ENCODE measurements at places on chromosomes 11 and 22. TPM values are rescaled to one million over a fixed set of nuclear protein-coding genes. Genes with fewer than 3 reads are reported as not detected.

DNA sequence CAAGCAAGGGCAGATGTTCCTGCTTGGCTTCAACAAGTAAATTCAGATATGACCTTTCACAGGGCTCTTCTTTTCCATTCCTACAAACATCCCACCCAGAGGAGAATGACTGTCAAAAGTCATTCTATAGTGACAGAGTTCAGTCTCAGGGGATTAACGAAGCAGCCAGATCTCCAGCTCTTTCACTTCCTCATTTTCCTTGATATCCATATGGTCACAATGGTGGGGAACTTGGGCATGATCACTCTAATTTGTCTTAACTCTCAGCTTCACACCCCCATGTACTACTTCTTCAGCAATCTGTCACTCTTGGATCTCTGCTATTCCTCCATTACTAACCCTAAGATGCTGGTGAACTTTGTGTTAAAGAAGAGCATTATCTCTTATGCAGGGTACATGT is 15.0 kb upstream of the OR8B8 start:
- no peak for ATAC-seq

PLAAT4 gene
- 40.5 TPM for total RNA-seq

- peak; percentile 84 for ATAC-seq
Observed at GRCh38 chr22:50218996-50219727, 18.4 kb downstream of the SELENOO start.

DNA sequence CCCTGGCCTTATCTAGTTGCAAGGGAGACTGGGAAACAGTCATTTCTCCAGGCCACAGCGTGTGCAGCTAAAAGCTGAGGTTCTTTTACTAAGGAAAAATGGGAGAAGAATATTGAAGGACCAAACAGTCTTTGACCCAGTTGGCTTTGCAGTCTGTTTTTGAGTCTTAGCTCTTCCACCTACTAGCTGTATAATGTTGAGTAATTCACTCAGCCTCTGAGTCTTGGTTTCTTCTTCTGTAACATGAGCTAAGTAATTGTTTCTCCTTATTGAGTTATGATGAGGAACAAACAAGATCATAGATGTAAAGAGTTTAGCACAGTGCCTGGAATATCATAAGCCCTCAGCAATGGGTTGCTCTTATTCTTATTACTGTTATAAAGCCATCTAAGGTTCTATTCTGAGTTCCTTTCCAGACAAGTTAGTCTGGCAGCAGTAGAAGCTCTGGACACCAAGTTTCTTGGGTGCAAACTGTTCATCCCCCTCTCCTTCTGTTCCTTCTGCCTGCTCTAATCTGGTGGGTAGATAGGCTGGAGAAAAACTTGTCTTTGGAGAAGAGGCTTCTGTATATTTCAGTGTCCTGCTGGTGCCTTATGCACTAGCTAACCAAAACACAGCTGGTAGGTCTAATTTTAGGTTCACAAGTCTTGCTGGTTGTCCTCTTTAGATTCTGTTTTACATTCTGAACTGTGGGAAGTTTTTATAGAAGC is 13.5 kb downstream of the TRIM44 start:
- no peak for ATAC-seq

GRCh38 chr22:16989915-16990314 is 18.1 kb downstream of the GAB4 start:
- no peak for ATAC-seq

P2RY2 gene
- total RNA-seq = 0.67 TPM

- ATAC-seq = no peak
Observed at GRCh38 chr11:115616971-115617370, 112.8 kb upstream of the CADM1 start.

UPK3A gene
- not detected for total RNA-seq

DNA sequence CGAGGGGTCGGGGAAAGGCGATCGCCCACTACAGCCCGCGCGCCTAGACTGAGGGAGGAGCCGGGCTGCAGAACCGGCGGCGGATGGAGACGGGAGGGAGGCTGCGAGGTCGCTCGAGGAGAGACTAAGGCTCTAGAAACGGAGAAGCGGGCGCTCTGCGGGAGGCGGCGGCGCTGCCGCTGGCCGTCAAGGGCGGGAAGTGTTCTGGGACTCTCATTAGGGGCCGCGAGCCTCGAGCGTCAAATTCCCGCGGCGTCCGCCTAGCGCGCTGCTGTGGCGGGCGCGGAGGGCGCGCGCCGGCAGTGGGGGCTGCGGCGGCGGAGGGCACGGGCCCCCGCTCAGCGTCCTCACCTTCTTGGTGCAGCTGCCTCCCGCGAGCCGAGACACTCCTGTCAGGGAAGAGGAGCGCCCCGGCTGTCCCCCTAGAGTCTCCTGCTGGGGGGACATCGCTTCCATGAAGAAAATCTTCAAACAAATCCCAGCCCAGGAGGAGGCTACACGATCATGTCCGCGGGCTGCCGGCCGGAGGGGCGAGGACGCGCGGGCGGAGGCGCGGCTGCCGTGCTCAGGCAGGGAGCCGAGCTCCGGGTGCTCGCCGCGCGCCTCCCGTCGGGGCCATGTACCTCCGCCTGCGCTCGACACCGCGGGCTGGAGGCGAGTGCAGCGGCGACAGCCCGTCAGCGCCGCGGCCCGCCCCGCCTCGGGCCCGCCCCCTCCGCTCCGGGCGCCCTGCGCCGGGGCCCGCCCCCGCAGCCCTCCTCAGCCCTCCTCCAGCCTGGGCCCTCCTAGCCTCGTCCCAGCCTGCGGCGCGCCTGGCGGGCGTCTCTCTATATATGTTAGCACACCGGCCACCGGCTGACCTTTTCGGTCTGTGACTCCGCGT is at the start of gene ARHGAP20:
Gene ARHGAP20, minus strand, starts transcription at position 662 of the 883 bp plus-strand sequence. Its CDS starts 206 bp downstream, at position 456.
- ATAC-seq = peak; percentile 93

DNA sequence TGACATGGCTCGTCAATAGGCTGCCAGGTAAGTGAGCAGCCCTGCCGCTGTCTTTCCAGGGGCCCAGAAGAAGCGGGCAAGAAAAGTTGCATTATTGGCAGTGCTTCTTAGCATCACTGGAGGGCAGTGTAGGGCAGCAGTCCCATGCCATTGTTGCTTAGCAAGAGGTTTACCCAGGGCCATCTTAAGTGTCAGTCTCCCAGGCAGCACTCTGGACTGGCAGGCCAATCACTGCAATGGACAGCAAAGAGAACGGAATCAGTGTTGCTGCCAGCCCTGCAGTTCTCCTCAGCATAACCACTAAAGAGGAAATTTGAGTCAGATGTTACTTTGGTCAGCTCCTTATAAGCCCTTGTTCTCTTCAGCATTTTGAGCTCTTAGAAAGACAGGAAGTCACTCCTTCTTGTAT is 13.4 kb upstream of the GRK2 start:
- ATAC-seq = peak; percentile 34

SLC22A25 gene
- total RNA-seq = not detected

GRCh38 chr22:48803171-48803947 is 1024.3 kb downstream of the BRD1 start:
- no peak for ATAC-seq

MYBPC3 gene
- 0.12 TPM for total RNA-seq

- ATAC-seq = no peak
Observed at GRCh38 chr11:92245700-92246271, 21.2 kb downstream of the FAT3 start.

TMEM41B gene
- total RNA-seq = 17.2 TPM

Data from gastroesophageal sphincter (tissue), 4 donors.